ENCODE measurements at places on chromosomes 7 and 10. TPM values are rescaled to one million over a fixed set of nuclear protein-coding genes. Genes with fewer than 3 reads are reported as not detected.

CYP3A7 gene
- not detected for total RNA-seq

RPA3 gene
- 26.8 TPM for total RNA-seq

CSGALNACT2 gene
- total RNA-seq: 8.1 TPM

FBXL13 gene
- total RNA-seq: 0.24 TPM

NODAL gene
- total RNA-seq: not detected

PRXL2A gene
- 102 TPM for total RNA-seq

MCM10 gene
- 0.62 TPM for total RNA-seq

RBP3 gene
- not detected for total RNA-seq

UFSP1 gene
- total RNA-seq: 1.9 TPM

TSPAN15 gene
- total RNA-seq: 11.8 TPM

RELN gene
- 0.62 TPM for total RNA-seq

DLX5 gene
- total RNA-seq: not detected

INA gene
- total RNA-seq: not detected

CDC14C gene
- not detected for total RNA-seq

SH2D4B gene
- total RNA-seq: not detected

CYP2C19 gene
- total RNA-seq: not detected

PPP3CB gene
- 62.9 TPM for total RNA-seq

TMEM229A gene
- total RNA-seq: not detected

ACTR3C gene
- total RNA-seq: 5.7 TPM

OR9A2 gene
- not detected for total RNA-seq

SLC13A1 gene
- total RNA-seq: not detected

OR6V1 gene
- not detected for total RNA-seq

SERPINE1 gene
- 1.6 TPM for total RNA-seq

PRSS37 gene
- total RNA-seq: not detected

TLL2 gene
- 10.8 TPM for total RNA-seq

SFTPA1 gene
- 0.24 TPM for total RNA-seq

CNOT4 gene
- 26.6 TPM for total RNA-seq

ZNF746 gene
- total RNA-seq: 8.4 TPM

PRKCQ gene
- 0.16 TPM for total RNA-seq

SPAM1 gene
- not detected for total RNA-seq

CALML5 gene
- not detected for total RNA-seq

PLXDC2 gene
- total RNA-seq: 13.1 TPM

LRRD1 gene
- not detected for total RNA-seq

AZGP1 gene
- 94.1 TPM for total RNA-seq

ASZ1 gene
- total RNA-seq: not detected

ANKRD7 gene
- 0.70 TPM for total RNA-seq

CYP2C9 gene
- not detected for total RNA-seq
